Inflammatory macrophage treated with lipopolysaccharide for 1 hour (primary cell): ENCODE measurements at places on chromosomes 2 and 18.
A peak's percentile ranks its signal among the peaks of the same experiment; 100 is the strongest.

- DNase-seq: no peak
Measured at GRCh38 chr2:233117351-233117750, 57.2 kb downstream of the INPP5D start.

- peak; percentile 36 for DNase-seq
Measured at GRCh38 chr18:54358495-54359040, 862 bp downstream of the C18orf54 start.

- DNase-seq: no peak
Measured at GRCh38 chr2:60512641-60513040, 40.8 kb downstream of the BCL11A start.

DNA sequence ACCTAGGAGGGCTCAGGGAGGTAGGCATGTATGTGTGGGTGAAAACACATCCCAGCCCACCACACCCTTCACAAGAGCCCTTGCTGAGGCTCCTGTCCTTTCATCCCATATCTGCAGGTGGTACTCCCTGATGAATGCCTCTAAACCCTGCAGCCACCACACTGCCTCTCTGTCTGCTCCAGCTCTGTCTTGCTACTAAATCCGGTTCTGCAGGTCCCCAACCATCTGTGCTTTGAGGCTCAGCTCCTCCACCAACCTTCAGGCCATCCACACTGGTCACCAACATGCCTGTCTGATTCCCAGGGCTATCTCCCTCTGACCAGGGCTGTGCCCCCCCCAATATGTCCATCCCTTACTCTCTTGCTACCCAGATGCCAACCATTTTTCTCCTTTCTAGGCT is 92.7 kb downstream of the BIN1 start:
- DNase-seq: no peak

DNA sequence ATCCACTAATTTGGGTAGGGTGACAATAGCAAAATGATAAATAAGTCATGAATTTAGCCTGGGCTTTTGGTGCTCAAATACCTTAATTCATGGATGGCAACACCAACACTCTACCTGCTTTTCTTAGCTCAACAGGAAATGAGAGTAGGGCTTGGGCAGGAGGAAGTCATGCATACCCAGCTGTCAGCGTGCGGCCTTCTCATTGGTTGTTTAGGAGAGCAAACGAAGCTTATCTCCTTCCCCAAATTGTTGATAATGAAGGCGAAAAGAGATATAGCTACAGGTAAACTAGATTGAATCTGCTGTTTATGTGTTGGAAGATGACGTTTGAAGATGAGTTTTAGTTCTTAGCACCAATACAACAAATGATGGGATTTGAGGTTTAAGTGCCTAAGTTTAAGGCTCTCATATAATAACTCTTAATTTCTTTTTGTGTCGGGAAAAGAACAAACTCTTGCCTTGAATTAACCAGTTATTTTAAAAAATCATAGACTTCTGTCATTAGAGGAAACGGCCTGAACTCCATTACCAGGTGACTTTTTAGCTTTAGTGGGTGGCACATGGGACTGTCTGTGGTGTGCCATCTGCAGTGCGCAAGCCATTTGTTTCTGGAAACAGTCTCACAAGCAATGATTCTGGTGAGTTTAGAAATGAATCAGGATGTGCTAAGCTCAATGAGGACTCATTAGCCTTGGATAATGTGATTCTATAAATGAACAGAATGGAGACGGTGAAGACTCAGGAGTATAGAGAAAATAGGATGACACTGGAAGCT is 19.8 kb downstream of the MAP4K4 start:
- DNase-seq: no peak

GRCh38 chr2:202932425-202933138 is 20.5 kb downstream of the CARF start:
- no peak for DNase-seq

DNA sequence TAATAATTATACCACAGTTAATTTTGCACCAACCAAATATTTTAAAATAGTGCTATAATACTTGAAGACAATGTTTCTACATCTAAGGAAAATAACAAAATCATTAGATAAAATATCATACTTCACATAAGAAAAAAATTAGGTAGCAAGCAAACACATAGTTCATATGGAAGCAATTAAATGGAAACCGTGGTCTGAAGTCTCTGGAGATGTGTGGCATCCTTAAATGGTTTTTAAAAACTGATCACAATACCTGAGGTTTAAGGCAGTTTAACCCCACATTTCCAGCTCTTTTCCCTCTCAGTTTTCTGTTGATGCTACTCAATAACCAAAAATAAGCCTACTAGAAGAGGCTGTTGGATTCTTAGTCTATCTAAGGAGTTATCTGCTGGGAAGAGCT is 71.3 kb downstream of the ASXL2 start:
- no peak for DNase-seq

DNA sequence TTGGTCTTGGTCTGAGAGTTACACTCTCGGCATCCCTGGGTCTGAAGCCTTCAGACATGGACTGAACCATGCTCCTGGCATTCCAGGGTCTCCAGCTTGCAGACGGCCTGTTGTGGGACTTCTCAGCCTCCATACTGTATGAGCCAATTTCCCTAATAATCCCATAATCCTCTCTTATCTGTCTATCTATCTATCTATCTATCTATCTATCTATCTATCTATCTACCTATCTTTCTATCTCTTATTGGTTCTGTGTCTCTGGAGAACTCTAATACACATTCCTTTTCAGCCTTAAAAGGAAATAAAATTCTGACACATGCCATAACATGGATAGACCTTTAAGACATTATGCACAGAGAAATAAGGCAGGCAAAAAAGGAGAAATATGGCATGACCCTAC is 24.4 kb downstream of the SLC39A6 start:
- DNase-seq: no peak

DNA sequence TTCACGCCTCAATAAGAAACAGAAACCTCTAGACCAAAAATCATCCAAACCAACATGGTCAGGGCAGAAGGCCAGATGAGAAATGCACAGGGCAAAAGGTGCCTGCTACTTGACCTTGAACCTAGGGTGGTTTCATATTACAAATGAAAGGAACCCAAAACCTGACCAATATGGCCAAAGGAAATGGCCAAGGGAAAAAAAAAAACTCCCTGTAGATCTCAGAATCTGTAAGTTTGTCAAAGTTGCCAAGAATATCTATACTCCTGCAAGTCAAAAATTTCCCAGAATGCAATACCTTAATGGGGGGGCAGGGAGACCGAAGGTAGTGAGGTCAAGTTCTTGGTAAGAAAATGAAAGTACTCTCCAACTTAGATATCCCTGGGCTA is 47.2 kb downstream of the HIBCH start:
- no peak for DNase-seq

GRCh38 chr2:195289081-195289480 is 367.9 kb upstream of the SLC39A10 start:
- no peak for DNase-seq

- DNase-seq: no peak
Measured at GRCh38 chr2:14615760-14616159, 16.8 kb upstream of the LRATD1 start.

GRCh38 chr18:21489919-21490495 is 110.5 kb downstream of the ESCO1 start:
- no peak for DNase-seq

- peak; percentile 90 for DNase-seq
Measured at GRCh38 chr2:85168942-85169341, 35.8 kb downstream of the TCF7L1 start.

GRCh38 chr2:120503793-120504571 is 158.0 kb downstream of the INHBB start:
- DNase-seq: no peak

GRCh38 chr2:105125428-105125827 is 87.6 kb downstream of the MRPS9 start:
- no peak for DNase-seq

GRCh38 chr18:79847606-79848293 is 50.0 kb downstream of the KCNG2 start:
- DNase-seq: no peak

GRCh38 chr18:23710946-23711345 is 21.7 kb downstream of the LAMA3 start:
- DNase-seq: no peak

- DNase-seq: no peak
Measured at GRCh38 chr2:187451510-187451909, 3.5 kb upstream of the CALCRL start.

- no peak for DNase-seq
Measured at GRCh38 chr2:69390001-69390400, 3.0 kb upstream of the GFPT1 start.

DNA sequence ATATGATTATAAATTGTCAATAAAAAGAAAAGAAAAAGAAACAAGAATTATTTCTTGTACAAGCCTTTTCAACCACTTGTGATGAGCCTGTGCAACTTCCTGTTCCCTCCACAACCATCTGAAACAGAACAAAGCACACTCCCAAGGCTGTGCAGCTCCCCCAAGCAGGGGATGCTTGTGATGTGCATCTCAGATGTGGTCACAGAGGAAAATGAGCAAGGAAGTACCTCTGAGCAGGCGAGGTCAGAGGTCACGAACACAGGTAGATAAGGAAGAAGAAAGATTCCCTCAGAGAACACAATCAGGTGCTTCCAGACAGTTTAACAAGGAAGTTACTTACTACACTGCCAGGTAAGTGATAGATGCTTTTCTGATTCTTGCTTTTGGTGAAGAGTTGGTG is 274.8 kb upstream of the SLC39A10 start:
- no peak for DNase-seq

DNA sequence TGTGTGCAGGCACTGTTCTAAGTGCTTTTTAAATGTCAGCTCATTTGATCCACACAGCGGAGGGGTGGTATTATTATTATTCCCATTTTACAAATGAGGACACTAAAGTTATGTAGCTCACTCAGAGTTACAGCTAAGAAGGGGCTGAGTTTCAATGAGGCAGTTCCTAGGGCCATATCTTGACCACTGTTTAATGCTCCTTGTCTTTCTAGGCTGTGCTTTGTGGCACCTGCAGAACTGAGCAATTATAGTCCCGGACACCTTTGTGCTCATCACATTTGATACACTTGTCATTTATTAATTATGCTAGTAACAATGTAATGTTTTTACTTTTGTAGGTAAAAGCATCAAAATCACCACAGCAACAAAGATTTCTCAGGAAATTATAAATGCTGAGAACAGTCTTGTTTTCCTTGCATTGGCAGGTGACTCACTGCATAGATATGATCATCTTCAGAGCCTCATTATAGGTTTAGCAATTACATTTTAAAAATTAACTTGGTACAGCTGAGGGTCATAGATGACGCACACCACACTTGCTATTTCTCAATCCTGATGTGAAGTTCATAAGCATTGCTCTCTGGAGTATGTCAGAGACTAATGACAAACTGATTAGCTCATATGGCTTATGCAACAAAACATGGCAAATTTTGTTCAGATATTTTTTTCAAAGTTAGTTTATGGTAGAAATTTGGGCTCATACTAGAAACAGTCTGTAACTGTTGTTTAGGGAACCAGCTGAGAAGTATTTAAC is 366.8 kb downstream of the TGIF1 start:
- peak; percentile 35 for DNase-seq

- no peak for DNase-seq
Measured at GRCh38 chr2:105102963-105103421, 65.1 kb downstream of the MRPS9 start.

DNA sequence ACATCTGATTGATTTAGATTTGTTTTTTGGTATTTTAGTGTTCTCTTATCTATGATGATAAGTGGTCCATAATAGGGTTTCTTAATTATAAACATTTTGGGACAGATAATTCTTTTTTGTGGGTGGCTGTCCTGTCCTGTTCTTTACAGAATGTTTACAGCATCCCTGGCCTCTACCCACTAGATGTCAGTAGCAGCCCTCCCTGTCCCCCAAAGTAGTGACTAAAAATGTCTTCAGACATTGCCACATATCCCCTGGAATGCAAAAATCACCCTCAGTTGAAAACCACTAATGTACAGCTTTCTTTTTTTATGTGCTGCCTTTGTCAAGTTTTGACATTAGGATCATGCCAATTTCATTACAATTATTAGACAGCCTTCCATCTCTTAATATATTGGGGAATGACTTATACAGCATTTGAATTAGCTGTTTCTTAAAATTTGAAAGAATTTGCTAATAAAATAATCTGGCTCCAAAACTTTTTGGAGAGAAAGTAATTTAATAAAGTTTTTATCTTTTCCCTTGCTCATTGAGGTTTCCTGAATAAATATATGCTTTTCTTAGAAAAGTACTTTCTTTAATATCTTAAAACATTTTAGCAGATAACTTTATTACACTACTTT is 19.5 kb downstream of the WIPF1 start:
- DNase-seq: peak; percentile 41

GRCh38 chr18:66511792-66512191 is 92.1 kb downstream of the CDH19 start:
- peak; percentile 1 for DNase-seq

DNA sequence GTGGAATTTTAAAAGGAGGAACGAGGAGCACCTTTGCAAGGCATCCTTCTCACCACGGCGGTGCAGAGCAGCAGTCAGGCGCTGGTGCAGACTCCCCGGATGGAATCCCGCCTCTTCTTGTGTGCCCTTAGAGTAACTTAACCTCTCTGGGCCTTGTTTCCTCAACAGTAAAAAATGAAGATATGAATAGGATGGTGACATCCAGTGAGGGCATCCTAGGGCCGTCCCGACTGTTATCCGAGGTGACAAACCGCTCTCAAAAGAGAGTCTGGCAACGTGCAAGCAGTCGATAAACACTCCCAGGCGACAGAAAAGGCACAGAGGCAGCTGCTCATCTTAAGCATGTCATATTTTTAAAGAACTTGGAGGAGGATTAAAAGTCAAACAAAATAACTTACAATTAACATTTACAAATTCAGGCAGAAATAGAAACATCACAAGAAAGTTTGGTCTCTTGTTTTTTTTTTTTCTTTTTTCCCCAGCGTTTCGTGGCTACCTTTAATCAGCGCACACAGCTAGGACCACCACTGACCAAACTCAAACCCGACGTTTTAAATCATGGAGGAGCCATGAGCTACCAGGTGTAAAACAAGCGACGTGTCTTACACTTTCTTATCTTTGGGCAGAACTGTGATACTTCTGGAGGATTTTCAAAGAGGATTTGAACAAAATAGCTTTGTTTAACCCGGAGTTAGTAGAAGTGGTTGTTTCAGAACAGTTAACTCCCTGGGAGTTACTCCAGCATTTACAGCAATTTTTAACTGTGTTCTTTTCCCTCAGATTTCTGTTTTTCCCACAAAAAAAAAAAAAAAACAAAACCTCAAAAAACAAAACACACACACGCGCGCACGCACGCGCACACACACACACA is 2.1 kb downstream of the MBP start:
- no peak for DNase-seq

DNA sequence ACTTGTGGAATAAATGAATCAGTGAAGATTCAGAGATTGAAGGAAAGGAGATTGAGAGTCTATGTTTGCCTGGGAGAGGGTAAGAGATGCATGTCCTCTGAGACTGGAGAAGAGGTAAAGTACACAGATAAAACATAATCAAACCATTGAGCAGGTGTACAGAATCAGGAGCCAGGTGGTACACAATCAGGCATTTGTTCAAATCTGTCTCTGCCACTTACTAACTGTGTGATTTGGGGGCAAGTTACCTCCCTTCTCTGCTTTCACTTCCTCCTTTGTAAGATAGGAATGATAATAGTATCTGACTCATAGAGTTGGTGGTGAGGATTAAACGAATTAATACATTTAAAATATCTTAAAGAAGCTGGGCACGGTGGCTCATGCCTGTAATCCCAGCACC is 94.0 kb downstream of the CDK15 start:
- DNase-seq: no peak
